Stimulated activated CD8-positive, alpha-beta memory T cell treated with anti-CD3 and anti-CD28 coated beads, Interleukin-12 subunit alpha, Interleukin-12 subunit beta, amount 100 ng/mL, for 1 hour (primary cell): ENCODE measurements at places on chromosomes 1 and 21.

DNA sequence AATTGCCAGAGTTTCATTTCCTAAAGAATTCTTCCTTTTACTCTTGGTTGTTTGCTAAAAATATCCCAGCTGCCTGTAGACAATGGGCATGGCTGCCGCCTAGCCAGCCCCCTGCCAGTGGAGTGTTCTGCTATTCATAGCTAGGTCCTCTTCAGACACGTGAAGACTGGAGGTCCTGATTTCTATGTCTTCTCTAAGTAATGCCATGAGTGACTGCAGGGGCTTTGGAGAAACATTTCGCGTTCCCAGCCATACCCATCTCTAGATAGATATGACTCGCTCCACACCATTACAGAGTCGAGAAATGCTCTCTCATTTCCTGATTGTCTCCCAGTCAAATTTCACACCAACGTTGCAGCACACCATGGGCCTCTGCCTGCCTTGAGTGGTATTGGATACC lies 99.5 kb upstream of the BACE2 start:
- DNase-seq: no peak

DNA sequence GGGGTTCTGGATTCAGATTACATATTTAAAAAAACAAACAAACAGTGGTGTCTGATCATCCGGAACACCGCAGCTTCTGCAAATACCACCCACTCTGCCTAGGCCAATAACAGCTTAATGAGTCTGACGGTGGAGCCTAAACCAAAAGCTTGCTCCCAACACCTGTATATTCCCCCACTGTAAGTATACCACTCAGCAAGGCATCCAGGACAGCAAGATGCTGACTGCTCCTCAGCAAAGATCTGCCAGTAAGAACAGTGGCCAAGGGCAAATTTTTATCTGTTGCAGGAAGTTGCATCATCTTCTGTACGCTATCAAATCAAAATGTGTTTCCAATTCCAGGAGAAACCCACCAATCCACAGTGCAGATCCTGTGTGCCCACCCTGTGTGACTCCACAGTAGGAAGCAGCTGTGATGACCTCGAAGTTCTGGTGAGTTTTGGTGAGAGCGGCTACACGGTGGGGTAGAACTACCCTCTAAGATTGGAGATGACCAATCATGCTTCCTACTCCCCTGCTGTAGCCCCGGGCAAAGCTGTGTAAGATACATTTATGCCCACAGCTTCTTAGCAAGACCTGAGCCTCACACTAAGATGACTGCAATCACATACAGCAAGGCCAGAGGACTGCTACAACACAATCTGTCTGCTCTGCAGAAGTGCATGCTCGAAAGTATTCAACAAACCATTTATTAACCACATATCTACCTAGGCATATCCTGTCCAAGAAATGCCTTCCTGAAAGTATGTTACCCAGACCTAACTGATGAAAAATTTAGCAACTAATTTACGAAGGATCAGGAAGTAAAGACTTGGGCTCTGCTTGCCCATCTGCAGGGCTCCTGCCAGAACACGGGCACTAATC lies 30.5 kb downstream of the SIPA1L2 start:
- no peak for DNase-seq

- DNase-seq: no peak
Measured at GRCh38 chr1:169692756-169693460, 18.5 kb downstream of the SELL start.

GRCh38 chr1:225868631-225869330 lies 13.4 kb downstream of the TMEM63A start:
- DNase-seq: no peak

DNA sequence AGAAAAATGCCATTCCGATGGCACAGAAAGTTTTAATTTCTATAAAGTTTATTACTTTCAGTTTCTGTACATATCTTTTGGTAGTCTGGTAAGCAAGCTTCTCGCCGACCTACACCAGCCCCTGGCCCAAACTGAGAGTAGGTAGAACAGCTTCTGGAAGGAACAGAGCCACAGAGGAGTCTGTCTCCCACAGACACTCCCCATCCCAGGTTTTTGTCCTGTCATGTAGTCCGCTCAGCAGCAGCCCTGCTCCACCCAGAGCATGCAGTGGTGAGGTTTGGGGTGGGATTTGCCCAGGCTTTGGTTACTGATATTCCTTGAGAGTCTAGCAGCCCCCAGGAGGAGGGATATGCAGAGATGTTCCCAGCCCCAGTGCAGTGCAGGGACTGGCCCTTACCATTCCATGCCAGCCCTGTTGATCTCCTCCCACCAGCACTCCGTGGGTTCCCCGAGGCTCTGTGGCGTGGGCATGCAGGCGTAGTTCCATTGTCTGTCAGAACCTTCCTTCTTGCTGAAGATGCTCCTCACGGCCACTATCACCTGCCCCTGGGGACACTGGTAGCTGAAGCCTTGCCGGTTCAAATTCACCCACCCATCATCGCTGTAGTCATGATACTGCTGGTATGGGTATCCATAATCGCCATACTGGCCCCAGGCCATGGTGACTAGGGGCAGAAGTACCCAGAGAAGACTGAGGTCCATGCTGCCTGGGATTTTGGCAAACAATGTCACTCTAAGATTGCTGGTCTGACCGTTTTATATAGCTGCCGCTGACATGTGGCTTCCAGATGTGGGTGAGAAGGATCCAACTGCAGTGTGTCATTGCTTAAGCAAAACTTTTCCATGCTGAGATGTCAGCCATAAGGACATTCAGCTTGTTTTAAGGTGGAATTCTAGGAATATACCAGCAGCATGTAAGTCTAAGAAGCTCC lies at the start of gene DPT:
TSS of gene DPT (minus strand) at position 734 of the 932 bp plus-strand sequence. CDS start at position 702, 32 bp downstream.
- no peak for DNase-seq

- DNase-seq: no peak
Measured at GRCh38 chr1:30663596-30664091, 59.7 kb downstream of the MATN1 start.

DNA sequence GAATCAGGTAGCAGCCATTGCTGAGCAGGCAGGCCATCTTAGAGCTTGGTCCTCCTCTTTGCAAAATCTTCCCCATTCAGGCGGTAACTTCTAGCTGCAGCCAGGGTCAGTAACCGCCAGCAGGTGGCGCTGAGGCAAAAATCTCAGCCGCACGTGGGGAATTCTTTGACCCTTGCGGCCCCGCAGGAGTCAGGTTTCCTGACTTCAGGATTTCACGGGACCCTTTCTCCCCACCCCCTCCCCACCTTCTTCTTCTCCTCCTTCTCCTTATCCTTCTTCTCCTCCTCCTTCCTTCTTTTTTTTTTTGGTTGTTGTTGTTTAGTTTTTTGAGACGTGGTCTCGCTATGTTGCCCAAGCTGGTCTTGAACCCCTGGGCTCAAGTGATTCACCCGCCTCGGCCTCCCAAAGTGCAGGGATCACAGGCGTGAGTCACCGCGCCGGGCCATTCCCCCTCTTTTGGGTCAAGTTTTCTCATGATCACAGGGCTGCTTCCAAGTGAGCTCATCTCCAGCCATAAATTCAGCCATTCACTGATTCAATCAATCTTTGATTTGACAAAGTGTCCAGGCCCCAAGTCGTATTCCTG lies 33.4 kb upstream of the TENT5B start:
- DNase-seq: peak; percentile 46

DNA sequence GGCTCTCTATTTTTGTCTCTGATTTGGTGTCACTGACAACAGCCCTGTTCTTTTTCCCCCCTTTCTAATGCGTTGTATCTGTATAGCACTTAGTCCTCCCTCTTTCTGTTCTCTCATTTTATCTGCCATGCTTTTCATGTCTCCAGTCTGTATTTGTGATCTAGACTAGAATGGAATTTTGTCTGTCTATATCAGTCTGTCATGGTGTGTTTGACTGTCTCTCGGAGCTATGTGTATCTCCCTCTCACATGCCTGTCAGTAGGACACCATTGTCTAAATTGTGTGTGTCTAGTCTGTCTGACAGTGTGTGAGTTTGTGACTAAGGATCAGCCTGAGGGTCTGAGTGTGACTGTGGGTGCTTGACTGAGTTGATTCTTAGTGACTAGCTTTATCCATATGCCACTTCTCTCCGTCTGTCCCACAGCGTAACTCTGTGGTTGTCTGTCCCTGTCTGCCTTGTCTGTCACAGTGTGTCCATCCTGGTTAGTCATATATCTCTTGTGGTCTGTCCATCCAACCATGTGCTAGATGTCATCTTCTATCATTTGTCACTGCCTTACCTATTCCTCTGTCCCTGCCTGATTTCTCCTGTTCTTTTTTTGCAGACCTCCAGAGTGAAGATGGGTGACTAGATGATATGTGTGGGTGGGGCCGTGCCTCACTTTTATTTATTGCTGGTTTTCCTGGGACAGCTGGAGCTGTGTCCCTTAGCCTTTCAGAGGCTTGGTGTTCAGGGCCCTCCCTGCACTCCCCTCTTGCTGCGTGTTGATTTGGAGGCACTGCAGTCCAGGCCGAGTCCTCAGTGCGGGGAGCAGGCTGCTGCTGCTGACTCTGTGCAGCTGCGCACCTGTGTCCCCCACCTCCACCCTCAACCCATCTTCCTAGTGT lies 1.4 kb upstream of the B4GALT2 start:
- DNase-seq: no peak

DNA sequence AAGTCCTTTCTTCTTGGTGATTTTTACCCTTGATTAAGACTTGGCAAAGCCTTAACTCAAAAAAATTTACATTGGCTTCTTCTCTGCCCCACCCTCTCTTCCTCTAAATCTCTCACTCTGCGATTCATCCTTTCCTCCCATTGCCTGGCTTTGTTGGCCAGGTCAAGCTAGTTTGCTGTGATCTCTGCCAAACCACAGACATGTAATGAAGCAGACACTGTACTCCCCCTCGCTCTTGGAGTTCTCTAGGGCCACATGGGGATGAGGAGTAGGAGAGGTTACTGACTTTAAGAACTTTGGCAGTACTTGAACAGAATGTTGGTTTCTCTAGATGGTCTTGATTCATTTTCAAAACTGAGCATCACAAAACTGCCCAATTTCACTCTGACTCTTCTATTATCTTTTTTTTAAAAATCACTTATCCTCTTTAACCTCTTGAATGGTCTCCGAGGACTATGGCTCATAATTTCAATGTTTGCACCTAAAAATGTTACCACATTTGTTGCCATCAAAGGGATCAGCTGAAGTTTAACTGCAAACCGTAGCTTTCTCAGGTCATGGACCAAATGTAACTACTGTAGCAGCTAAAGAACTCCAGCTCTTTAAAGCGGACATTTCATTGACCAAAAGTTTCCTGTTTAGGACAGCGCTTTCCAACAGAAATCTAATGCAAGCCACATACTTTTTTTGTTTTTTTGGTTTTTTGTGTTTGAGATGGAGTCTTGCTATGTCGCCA lies 62.7 kb upstream of the IPO9 start:
- no peak for DNase-seq

GRCh38 chr1:235781807-235782206 lies 84.9 kb downstream of the LYST start:
- DNase-seq: no peak

GRCh38 chr1:164382384-164382783 lies 176.6 kb upstream of the PBX1 start:
- DNase-seq: no peak

GRCh38 chr1:209674957-209675564 lies at the start of gene G0S2:
G0S2 (plus strand) TSS chr1:209675412; CDS start chr1:209675685, 273 bp downstream.
- no peak for DNase-seq

DNA sequence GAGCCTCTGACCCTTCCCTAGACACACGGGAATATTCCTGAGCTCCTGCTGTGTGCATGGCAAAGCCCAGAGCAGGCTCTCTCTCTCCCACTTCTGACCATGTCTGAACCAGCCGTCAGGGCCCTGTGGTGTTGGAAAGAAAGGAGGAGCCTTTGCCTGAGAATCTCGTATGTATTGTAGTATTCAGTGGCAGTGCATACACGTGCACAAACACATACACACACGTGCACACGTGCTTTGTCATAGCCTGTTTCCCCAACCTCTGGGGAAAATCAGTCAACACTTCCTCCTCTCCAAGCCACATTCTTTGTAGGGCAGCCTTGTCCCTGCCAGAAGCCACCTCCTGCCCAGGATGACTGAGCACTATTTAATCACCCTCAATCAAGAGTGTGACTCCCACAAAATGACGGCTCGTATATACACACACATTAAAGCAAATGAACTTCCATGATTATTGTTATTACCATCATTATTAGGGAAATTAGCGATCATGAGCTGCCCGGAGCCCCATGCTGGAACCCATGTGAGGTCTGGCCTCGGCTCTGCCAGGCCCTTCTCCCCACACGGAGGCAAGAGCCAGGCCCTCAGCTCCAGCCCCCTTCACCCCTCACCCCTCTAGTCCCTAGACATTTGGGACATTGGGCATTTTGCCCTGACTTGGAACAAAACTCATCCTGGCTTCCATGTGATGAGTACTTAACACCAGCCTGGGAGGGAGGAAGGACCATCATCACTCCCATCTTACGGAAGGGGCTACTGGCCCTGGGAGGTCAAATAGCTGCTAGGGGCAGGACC lies 331.9 kb downstream of the NPHP4 start:
- DNase-seq: no peak

GRCh38 chr1:163203561-163203960 lies 845 bp upstream of the RGS5 start:
- no peak for DNase-seq

- no peak for DNase-seq
Measured at GRCh38 chr1:65764052-65764451, 28.6 kb upstream of the PDE4B start.

GRCh38 chr1:208536212-208536611 lies 292.0 kb upstream of the PLXNA2 start:
- no peak for DNase-seq

DNA sequence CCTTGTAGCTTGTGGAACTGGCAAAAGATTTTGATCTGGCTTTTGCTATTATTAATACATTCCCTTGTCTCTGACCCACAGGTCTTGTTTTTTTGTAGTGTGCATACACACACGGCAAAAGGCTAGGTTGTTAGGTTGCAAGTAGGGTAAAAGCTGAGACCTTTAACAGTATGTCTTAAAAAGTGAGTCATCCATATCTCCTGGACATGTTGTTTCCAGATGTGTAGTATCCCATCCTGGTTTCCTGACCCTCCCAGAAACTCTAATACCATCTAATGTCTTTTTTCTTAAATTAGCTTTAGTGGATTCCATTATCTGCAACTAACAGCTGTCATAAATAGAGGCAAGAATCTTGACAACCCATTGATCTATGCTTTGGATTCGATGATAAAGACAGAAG lies 14.7 kb downstream of the OVGP1 start:
- DNase-seq: no peak

DNA sequence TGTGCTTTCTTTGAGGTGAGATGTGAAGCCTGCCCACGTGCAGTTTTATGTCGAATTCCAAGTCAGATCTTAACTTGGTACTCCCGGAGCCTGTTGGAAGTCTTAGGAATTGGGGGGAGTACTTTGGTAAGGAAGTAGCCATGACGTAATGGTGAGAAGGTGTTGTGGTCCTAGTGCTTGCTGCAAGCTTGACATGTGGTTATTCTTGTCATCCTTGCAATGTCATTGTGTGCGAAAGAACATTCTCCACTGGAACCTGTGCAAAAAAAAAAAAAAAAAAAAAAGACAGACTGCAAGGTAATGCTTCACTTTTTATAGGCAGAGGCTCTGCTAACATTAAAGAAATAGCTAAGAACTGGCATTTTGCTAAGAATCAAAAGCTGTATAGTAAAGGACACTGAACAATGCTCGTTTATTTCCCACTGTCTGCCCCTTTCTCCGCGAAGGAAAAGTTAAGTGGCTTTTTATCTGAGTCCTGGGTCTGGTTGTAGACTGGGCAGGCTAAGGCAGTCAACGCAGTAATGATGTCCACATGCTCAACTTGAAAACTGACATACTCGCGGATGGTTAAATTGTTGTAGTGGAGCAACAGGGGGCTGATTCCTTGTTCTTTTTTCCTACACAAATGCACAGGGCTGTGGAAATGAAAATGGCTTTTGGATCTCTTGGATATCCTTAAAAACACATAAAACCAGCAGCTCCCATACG lies 2.1 kb downstream of the KAZN start:
- DNase-seq: no peak
